ENCODE measurements at places on chromosomes 5 and 9.

DNA sequence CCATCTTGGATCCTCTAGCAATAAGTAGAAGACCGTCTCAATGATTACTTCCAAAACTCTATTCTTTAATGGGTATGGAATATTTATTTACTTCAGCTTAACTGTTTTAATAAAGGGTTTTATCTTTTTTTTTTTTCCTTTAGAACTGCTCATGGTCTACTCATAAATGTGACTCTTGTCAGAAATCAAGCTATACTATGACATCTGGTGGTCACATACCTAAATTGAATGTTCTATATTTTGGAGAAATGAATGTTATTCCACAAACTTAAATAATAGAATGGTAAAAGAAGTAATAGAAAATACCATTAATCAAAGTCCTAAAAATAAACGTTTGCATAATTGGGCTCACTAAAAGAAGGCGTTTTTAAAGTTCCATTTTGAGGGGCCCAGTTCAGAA lies 131.2 kb upstream of the PLCXD3 start:
- no peak for DNase-seq

DNA sequence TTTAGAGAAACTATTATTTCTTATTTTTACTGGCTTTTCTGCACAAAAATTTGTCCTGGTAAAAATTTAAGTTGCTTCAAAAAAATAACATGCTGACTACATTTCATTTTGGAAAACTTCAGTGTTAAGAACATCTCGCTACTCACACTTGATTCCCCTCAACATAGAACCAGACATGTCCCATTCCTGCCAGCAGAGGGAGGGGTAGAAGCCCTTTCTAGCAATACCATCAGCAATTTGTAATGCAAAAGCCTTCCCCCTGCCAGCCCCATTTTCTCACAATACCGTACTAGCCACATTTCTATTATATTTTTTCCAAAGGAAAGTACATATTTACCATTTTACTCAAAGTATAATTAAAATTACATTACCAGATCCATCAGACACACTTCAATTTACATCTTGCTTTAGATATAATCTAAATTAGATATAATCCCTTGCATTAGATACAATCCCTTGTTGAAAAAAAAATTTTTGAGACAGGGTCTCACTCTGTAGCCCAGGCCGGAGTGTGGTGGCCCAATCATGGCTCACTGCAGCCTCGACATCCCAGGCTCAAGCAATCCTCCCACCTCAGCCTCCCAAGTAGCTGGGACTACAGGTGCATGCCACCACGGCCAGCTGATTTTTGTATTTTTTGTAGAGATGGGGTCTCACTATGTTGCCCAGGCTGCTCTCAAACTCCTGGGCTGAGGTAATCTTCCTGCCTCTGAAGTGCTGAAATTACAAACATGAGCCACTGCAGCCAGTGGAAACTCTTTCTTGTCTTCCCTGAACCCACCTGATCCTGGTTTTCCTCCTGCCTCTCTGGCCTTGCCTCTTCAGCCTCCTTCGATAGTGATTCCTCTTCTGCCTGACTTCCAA lies 39.6 kb upstream of the IDNK start:
- DNase-seq = peak; percentile 46

DNA sequence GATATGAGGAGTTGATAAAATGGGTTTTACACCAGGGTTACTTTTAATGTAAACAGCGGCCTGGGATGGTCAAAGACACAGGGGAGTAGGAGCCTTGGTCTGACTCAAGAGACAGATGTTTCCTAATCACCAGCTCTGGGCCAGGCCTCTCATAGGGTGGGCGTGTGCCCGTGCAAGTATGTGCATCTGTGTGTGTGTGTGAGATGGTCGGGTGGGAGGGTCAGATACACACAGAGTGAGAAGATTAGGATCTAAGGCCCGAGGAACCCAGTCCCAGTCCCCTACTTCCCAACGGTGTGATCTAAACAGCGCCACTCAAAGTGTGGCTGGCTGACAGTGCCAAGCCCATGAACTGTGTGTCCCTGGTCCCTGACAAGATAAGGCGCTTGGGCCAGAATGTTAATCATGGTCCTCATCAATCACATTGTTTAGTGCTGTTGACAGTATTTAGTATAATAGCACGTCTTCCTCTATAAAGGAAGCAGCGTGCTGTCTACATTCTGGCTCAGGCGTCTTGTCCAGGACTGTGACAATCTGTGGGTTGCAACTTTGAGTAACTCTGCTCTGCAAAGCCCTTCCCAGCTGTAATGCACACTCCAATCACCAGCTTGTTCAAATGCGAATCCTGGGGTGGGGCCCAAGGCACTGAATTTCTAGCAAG lies 173.7 kb downstream of the DAB2IP start:
- no peak for DNase-seq

DNA sequence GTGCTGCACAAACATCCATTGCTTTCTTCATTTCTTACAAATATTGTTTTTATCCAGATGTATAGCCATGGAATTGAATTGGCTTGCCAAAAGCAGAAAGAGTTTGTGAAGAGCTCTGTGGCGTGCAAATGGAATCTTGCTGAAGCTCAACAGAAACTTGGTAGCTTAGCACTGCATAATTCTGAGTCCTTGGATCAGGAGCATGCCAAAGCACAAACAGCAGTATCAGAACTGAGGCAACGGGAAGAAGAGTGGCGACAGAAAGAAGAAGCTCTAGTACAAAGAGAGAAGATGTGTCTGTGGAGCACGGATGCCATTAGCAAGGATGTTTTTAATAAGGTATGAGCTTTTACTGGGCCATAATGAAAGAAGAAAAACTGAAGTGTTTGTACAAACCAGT lies 5.5 kb downstream of the CDC37L1 start:
- DNase-seq = no peak

GRCh38 chr5:109987355-109987754 lies 297.6 kb downstream of the MAN2A1 start:
- no peak for DNase-seq

DNA sequence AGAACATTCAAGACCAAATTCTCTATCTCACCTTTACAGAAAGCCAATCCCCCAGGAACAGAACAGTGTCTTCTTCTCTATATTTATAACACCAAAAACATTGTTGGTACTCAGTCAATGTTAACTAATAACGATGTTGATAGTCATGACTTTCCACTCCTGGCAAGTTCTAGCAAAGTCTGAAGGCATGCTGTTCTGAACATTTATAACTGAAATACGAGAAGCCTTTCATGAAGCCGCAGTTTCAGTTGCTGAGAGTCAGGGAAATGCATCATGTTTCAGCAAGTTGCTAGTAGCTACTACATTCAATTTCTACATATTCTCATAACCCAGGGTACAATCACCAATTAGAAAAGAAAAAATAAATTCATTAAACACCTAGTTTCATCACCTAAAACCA lies 301.4 kb downstream of the PDE4D start:
- DNase-seq = no peak

DNA sequence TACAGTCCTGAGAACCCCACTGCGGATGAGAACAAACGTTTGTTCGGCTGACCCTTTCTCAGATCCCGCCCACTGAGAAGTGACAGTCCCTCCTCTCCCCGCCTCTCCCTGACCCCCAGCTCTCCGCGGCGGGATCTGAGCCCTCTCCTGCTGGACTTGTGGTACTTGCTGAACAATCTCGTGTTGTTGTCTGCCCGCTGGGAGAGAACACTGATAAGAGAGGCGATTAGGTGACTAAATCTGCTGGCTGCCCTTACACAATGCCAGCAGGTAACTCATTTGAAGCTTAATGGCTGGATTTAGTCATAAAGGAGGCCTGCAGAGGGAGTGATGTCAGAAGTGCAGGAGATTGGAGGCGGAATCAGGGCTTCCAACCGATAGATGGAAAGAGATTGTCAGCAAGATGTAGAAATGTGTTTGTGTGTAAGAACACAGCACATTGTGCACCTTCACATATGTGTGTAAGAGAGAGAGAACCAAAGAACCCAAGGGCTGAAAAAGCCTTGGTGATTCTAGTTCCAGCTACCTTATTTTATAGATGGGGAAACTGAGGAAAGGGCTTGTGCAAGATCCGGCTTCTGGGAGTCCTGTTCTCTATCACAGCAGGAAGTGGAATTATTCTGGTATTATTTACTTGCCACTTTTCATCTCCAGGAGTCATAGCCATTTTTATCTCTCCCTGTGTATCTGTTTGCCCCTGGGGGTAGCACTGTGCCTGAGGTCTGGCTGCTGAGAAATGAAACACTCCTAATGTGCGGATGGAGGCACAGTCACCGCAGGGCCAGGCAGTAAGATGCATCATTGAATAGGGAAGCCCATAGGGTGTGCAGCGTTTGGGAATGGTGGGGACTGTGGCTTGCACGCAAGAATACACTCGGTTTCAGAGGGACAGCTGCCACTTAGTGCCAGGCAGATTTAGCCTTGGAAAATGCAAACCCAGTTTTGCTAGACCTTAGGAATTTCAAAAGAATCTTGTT lies 203.7 kb upstream of the MSX2 start:
- peak; percentile 95 for DNase-seq

- no peak for DNase-seq
These were observed 602 bp downstream of the RPL37 start for GRCh38 chr5:40834391-40834848.

- peak; percentile 65 for DNase-seq
These were observed 24.5 kb downstream of the LECT2 start for GRCh38 chr5:135930029-135930948.

- no peak for DNase-seq
These were observed 6.7 kb downstream of the DBH start for GRCh38 chr9:133642708-133643361.

- DNase-seq = no peak
These were observed 905 bp downstream of the CDK9 start for GRCh38 chr9:127786773-127787104.

DNA sequence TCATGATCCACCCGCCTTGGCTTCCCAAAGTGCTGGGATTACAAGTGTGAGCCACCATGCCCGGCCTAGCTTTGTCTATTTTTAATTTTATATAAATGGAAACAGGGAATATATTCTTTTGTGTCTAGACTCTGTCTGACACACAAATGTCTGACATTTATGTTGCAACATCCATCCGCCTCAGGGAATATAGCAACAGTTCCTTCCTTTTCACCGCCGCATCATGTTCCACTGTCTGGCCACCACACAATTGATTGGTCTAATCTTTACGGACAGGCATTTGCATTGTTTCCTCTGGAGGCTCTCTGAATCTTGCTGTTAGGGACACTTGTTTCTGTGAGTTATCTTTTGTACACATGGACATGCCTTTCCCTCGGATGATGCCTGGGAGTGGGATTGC lies 20.1 kb upstream of the TBC1D9B start:
- no peak for DNase-seq

DNA sequence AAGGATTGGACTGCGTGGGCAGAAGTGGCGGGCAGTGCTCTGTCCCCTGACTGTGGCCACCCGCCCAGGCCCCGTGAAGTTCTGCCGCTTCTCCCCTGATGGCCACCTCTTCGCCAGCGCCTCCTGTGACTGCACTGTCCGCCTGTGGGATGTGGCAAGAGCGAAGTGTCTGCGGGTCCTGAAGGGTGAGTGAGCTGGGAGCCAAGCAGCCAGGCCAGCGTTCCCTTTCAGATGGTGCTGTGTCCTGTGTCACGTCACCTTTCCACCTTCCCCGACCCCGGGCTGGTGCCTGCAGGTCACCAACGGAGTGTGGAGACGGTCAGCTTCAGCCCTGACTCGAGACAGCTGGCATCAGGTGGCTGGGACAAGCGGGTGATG lies 2.3 kb downstream of the WDR38 start:
- DNase-seq = no peak

GRCh38 chr9:117882171-117882570 lies 178.0 kb downstream of the TLR4 start:
- DNase-seq = no peak

- no peak for DNase-seq
These were observed 10.9 kb downstream of the SH3GL2 start for GRCh38 chr9:17589771-17590170.

Data from ELF-1 (cell line).